ENCODE measurements at places on chromosomes 16 and 17. TPM values are rescaled to one million over a fixed set of nuclear protein-coding genes. Genes with fewer than 3 reads are reported as not detected.
A peak's percentile ranks its signal among the peaks of the same experiment; 100 is the strongest.

- peak; percentile 60 for DNase-seq
Measured at GRCh38 chr16:89155184-89155679, 16.3 kb upstream of the CDH15 start.

DNA sequence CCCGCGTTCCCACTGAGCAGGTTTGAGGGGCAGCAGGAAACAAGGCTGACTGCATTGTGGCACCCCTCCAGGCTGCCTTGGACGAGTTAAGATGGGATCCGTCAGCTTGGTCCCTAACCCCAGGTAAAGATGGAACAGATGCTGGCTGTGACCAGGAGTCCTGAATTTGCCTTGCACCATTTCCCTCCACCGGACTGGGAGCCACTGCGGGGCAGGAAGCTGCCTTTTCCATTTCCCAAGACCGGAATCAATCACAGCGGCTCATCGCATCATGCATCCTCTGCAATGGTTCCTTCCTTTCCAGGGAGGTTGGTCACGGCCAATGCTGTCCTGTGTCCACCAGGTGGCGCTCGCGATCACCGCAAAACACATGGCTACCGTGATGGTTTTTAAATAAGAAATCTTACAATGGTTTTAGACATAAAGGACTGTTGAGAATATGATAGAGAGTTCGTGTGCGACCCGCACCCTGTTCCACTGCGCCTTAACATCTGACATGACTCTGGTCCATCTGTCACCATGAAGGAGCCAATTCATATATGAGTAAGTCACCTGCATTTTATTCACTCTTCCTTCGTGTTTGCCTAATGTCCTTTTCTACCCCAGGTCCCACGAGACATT is 6.8 kb upstream of the MEAK7 start:
- peak; percentile 89 for DNase-seq

DNA sequence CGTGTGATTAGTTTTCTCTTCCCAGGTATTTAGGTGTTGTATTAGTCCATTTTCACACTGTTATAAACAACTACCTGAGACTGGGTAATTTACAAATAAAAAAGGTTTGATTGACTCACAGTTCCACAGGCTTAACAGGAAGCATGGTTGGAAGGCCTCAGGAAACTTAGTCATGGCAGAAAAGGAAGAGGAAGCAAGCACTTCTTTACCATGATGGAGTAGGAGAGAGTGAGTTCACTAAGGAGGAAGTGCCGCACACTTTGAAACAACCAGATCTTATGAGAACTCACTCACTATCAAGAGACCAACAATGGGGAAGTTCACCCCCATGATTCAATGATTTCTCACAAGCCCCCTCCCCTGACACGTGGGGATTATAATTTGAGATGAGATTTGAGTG is 1343.7 kb upstream of the GOT2 start:
- DNase-seq: no peak

- DNase-seq: no peak
Measured at GRCh38 chr17:80422981-80423380, 8.0 kb downstream of the ENDOV start.

- DNase-seq: peak; percentile 35
Measured at GRCh38 chr17:15885770-15886169, 59.2 kb upstream of the ADORA2B start.

GRCh38 chr16:86087896-86088230 is 188.9 kb downstream of the IRF8 start:
- DNase-seq: no peak

GRCh38 chr17:33436321-33436720 is 143.2 kb upstream of the ASIC2 start:
- peak; percentile 40 for DNase-seq

DNA sequence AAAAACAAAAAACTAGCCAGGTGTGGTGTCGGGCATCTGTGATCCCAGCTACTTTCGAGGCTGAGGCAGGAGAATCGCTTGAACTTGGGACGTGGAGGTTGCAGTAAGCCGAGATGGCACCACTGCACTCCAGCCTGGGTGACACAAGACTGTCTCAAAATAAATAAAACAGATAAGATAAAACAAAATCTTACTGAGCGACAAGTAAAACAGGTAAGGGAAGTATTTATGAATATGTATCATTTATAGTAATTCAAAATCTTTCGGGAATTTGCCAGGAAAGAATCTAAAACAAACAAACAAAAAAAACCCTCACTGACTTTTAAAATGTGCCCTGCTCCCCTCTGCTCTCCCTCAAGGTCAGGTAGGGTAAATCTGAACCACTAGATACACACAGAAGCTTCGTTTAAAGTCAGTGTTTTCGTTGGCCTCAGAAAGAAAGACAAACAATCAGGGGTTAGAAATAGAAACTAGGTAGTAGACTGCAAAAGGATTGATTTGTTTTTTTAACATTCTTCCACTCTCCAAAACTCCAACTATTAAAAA is 2.1 kb downstream of the PRPSAP1 start:
- no peak for DNase-seq

- DNase-seq: no peak
Measured at GRCh38 chr16:19884611-19885450, at the start of gene GPRC5B. TSS of gene GPRC5B (minus strand) at chr16:19884848. CDS start at chr16:19872845, 12,003 bp downstream.

- no peak for DNase-seq
Measured at GRCh38 chr17:67013891-67014290, 30.5 kb upstream of the CACNG1 start.

DNA sequence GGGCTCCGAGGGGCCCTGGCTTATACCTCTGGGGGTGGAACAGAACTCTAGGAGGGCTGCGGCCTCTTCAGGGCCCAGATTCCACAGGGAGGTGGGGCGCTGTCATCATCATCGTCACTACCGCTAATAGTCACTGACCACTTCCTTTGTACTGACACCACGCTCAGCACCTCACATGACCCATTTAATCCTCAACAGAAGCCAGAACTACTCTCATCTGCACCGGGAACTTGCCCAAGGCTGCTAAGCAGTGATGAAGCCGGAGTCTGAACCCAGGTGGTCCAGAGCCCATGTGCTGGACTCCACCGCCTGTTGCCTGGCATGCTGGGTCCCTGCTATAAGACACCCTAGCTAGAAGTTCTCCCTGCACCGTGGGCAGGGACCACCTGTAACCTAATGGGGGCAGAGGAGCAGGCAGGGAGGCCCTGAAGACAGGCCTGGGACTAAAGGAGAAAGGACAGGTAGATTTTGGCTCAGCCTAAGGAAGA is 12.0 kb downstream of the UNC13D start:
- DNase-seq: peak; percentile 61

- no peak for DNase-seq
Measured at GRCh38 chr17:32863559-32863958, 13.4 kb downstream of the MYO1D start.

GRCh38 chr16:66387817-66388332 is 21.4 kb downstream of the CDH5 start:
- no peak for DNase-seq

DNA sequence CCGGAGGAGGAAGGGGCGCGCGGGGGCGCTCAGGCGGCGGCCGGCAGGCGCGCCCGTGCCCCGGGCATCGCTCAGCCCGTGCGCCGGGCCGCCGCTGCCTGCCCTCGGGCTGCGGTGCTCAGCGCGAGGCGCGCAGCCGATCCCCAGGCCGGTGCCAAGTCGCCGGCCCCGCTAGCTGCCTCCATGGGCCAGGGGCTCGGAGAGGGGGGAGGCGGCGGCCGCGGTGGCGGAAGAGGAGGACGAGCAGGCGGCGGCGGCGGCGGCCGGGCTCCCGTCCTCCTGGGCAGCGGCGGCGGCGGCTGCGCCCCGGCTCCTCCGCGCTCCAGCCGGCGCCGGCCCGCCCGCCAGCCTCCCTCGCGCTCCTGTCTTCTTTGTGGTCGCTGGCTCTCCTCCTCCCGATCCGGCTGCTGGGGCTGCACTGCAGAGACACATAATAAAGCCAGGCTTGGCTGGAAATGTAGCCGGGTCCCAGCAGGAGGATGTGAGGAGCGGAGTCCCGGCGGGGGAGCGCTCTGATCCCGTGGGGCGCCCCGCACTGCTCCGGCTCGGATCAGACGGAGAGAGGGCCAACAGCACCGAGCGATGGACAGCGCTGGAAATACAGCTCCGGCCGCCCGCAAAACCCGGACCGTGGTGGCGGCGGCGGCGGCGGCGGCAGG is 889 bp upstream of the ZNF423 start:
- peak; percentile 78 for DNase-seq

DNA sequence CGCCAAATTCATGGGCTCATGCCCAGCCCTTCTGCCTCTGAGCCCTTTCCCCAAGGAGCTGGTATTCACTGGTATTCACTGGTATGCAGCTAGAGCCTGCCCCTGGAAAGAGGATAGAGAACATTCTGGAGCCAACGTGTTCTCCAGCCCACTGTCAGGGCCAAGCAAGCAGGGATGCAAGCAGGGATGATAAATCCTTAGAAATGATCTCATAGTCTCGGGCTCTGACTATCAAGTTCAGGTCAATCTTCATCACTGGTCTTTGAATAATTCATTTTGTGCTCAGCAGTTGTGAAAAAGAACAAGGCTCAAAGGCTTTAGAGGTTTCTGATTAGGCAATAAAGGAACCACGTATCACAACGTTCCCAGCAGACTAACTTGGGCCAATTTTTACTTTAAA is 57.3 kb downstream of the CACNG5 start:
- DNase-seq: peak; percentile 10

GRCh38 chr17:17994271-17995069 is 21.8 kb downstream of the DRC3 start:
- DNase-seq: peak; percentile 38

DNA sequence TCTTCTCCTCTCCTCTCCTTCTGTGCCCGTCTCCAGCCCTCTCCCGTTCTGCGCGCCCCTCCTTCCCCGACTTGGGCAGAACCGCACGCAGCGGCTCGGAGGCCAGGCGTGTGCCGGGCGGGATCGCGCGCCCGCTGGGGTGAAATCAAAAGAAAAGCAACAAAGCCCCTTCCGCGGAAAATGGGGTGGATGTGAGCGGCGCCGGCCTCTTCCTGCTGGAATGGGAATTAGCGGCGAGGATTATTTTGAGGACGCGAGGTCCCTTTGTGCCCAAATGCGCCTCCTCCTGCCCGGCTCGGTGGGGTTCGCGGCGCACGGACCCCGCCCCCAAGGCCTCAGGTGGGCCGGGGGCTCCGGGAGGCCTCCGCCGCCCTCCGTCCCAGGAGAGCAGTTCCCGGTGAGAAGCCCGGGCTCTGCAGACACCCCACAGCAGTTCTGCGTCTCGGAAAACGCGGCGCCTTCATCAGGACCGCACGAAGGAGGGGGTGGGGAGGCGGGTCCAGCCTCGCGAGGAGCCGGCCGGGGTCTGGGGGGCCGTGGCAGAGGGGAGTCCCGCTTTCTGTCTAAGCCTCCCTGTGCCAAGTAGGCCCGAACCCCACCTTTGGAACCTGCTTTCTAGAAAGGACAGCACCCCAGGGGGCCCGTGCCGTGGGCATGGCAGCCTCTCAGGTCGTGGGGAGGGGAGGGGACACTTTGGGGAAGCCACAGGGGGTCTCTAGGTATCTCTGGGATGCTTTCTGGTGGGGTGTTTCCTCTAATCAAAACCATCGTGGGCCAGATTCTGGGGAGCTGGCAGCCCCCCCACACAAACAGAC is 91.0 kb upstream of the CBX4 start:
- peak; percentile 8 for DNase-seq

- DNase-seq: no peak
Measured at GRCh38 chr17:45990886-45991285, 8.2 kb upstream of the STH start.

The TRPV2 gene
- 62.6 TPM for polyA plus RNA-seq

The EPN3 gene
- polyA plus RNA-seq: not detected

The MT1F gene
- polyA plus RNA-seq: 3.2 TPM

The RGS11 gene
- polyA plus RNA-seq: 1.1 TPM

The HBA2 gene
- 0.19 TPM for polyA plus RNA-seq

The CA5A gene
- not detected for polyA plus RNA-seq

The CD79B gene
- 0.72 TPM for polyA plus RNA-seq

The TBC1D3 gene
- not detected for polyA plus RNA-seq

The YBX2 gene
- not detected for polyA plus RNA-seq

Data from fibroblast of lung (primary cell).